ENCODE measurements at places on chromosomes 11 and 22.

DNA sequence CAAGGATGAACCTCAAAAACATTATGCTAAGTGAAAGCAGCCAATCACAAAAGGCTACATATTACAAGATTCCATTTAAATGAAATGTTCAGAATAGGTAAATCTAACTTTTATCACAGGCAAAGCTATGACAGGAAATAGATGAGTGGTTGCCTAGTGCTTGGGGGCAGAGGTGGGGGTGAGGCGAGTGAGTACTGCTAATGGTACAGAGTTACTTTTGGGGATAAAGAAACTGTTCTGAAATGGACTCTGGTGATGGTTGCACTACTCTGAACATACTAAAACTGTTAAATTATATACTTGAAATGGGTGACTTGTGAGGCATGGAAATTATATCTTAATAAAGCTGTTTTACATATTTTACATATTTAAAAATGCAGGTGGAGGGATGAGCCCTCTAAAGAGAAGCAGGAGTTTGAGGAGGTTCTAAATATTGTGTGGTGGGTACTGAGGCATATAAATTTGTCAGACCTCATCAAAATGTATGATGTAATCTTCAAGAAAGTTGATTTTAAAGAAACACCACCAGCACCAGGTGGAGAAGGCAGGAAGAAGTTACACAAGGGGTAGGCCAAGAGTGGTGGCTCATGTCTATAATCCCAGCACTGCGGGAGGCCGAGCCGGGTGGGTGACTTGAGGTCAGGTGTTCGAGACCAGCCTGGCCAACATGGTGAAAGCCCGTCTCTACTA is 3.6 kb downstream of the SLC43A1 start:
- DNase-seq: no peak

DNA sequence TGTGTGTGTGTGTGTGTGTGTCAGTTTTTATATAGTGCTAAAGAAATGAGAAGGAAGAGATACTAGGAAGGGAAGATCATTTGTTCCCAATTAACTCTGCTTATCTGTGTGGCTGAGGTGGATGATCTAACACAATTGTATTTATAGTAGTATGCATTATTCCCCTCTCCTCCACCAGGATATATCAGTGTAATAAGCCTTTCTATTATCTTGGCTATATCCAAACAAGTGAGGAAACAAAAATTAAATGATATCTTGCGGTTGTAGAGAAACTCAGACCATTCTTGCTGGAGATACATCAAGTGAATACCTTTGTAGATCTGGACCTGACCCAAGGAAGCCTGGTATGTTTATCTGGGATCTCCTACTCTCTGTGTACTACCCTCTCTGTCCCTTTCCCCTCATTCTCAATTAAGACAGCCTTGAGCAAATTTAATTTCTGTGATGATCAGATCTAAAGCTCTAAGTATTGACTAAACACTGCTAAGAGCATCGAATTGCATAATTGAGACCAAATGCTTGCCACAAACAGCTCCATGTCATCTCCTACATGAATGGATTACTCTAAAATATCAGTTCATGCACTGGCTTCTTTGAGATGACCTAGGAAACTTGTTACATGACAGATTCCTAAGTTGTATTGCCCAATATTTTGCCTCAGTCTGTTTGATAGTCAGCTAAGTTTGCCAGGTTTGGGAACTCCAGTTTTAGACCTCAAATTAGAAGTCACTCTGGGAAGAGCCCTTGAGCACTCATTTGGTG is 185.3 kb upstream of the CTSC start:
- no peak for DNase-seq

DNA sequence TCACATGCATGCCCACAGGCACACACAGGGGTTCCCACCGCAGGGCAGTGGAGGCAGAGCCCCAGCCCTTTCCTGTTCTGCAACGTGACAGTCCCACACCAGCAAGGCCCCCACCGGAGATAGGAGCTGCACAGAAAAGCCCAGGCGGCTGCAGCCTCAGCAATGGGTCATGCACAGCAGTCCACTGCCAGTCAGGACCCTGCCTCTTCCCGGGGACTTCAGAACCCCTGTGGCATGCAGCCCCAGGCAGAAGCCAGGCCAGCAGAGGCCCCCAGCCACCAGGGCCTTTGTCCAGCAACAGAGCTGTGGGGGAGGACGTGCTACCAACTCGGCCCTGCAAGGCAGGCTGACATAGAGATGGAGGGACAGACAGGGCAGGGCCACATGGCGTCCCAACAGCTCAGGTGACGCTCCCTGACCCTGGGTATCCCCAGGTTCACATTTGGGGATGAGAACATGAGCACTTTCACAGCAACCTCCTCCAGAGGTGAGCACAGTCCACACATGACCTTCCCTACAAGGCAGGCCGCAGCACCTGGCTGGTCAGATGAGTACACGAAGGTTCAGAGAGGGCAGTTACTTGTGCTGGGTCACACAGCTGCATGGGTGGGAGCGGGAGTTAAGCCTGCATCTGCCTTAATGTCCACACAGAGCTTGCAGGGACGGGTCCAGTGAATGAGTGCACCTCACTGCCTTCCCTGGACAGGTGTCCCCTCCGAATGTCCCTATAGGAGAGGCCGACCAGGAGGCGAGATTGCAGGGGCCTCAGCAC is 87.3 kb downstream of the CELSR1 start:
- no peak for DNase-seq

DNA sequence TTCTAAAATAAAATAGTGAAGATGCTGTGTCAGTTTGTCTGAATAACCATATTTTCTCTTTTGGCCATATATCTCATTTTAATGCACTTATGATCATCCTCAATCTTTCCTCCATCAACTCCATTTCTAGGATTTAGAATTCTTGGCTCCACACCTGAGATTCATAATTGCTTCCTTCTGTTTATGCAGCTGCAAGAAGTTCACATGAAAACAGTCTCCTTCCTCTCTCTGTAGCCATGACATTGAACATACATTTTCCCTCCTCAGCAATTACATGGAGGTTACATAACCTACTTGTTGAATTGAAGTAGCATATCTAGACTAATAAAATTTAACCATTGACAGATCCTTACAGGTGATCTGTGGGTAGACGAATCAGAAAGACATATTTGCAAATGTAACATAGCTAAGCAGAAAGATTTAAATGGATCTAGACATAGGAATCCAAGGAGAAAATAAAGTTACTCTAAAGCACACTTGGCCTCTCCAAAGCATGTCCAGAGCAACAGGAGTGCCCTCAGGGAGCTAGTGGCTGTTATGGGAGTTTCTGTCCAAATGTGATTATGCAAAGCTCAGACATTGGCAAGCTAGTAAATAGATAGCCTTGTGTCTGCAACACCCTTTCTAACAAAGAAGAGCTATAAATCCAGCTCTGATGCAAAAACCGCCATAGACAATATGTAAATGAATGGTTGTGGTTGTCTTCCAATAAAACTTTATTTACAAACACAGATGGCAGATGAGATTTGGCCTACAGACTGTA is 119.9 kb upstream of the MPPED2 start:
- no peak for DNase-seq

DNA sequence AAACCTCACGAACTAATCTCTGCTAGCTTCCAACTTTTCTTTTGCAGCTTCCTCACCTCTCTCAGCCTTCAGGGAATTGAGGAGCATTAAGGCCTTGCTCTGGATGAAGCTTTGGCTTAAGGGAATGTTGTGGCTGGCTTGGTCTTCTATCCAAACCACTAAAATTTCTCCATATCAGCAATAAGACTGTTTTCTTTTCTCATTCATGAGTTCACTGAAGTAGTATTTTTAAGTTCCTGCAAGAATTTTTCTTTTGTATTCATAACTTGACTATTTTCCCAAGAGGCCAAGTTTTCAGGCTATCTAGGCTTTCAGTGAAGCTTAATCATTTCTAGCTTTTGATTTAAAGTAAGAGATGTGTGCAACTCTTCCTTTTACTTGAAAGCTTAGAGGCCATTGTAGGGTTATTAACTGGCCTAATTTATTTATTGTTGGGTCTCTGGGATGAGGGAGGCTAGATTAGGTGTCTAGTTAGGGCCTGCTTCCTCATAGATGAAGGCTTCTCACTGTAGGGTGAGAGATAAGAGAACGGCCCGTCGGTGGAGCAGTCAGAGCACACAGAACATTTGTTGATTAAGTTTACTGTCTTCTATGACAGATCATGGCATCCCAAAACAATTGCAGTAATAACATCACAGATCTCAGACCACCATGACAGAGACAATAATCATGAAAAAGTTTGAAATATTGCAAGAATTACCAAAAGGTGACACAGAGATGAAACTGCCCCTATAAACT is 33.2 kb downstream of the CSF2RB start:
- DNase-seq: peak; percentile 8

- DNase-seq: no peak
Observed at GRCh38 chr11:126817096-126817495, 183.5 kb downstream of the KIRREL3 start.

DNA sequence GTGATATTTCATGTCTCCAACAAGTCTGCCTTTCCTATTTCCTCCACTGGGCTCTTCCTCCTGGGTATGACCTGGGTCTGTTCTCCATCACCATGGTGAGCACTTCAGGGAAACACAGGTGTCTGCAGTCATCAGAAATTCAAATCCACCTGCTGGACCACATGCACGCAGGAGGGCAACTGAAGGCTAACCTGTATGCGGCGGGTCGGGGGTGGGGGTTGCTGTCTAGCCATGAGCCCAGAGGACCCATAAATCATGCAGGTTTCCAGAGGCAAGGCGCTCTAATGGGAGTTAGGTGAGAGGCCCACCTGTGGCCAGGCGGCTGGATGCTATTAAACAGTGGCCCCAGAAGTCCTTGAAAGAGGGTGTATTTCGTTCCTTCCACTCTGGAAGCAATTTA is 11.1 kb upstream of the PAMR1 start:
- DNase-seq: no peak

DNA sequence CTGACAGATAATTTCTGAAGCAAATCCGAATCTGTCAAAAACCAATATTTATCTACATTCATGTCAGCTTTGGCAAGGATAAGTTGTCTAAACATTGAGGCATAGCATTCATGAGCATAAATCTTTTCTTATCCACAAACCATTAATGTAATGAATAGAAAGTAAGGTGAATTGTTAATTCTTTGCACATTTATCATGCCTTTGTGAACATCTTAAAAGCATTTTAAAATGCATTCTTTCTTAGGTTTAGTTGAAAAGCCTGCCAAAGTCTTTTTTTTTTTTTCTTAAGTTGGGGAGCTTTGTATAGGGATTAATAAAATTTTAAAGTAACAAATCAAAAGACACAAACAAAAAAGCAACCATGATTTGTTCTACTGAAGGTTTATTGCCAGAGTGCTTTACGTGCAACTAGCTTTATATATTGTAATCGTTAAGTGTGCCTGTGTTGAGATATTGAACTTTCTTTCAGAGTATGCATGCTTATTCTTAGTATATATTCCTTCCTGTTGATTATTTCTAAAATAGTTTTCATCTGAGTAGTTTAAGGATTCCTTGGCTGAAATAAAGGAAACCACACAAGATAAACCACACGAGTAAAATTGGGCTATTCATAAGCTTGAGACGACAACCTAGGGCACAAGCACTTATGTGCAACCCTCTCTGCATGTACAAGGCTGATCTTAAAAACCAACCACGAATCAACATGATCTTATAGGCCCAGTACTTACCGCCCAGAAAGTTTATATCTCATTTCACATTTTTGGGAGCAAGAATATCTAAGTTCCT is 1110.9 kb upstream of the CNTN5 start:
- DNase-seq: no peak

DNA sequence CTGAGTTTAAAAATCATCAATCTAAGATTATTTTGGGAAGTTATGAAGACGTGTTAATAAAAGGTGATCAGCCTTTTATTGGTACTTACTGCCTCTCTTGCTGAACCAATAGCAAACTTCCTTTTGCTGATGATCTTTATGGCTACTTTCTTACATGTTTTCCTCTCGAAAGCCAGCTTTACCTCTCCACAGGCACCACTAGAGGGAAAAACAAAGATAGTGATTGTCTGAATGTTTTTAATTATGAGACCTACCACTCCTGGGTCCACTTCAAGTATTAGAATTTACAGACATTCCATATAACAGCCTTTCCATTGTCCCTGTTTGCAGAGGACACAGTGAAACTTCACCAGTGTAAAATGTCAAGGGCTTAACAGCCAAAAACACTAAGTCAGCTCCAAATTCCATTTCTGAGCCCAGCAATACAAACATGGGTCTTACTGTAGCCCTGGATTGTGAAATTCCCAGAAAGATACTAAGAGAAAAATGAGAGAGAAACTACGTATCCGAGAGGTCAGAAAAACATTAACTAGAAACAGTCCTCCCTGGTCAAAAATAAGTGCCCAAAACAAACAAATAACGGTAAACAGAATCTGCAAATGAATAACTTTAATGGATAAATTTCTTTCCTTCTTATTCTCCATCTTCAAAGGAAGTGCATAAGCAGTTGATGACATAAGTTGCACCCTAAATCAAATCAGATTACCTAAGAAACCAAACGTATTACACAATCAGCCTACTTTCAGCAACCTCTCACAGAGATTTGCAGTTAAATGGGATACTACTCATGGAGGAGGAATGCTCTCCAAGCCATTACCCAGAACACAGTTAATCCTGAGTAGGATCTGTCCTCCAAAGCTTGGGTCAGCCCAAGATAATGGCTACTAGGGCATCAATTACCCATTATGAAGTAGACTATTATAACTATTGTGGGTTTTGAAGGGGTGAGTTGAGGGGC is 29.5 kb downstream of the CHEK2 start:
- no peak for DNase-seq

DNA sequence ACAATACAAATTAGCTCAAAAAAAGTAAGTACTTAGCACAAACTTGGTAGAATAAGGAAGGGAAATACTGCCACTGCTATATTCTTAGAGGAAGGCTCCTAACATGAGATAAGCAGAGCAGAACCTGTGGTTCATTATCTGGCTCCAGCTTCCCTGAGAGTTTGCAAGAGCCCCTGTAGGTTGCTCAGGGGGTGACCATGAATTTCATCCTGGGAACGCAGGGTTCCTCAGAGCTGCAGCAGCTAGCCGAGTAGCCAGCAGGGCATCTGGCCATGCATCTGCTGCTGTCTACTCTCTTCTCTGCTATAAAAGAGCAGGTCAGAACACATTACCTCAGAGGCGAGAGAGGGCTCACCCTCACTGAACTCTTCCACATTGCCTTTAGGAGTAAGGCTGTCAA is 67.3 kb downstream of the TRPC6 start:
- no peak for DNase-seq

DNA sequence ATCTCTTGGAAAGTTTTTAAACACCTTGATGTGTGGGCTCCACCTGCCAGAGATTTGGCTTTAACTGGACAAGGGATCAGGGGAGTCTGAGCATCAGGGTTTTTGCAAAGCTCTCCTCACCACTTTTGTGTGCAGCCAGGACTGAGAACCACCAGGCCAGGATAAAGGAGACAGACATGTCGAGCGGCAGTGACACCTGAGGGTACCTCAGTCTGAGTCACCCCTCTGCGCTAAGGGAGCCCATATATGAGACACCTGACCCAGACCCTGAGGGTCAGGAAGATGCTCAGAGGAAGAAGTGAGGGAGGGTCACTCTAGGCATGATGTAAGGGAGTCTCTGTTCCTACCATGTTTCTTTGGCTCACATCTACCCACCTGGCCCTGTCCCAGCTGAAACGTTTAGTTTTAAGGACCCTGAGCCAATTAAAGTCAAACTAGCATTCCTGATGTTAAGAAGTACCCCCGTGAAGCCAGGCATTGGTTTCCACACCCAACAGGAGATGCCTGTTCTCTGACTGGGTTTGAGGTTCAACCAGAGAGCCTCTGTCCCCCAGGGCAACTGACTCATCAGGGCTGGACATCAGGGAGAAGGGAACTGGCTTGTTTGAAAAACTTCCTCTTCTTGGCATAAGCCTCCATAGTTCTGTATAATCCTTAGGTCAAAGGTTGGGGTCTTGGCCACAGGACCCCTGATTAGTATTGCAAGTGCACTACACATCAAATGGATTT is 72.4 kb upstream of the BIRC3 start:
- DNase-seq: no peak

Measured in activated CD4-positive, alpha-beta memory T cell treated with anti-CD3 and anti-CD28 coated beads for 36 hours (primary cell).